ENCODE measurements at places on chromosomes 7 and 10. TPM values are rescaled to one million over a fixed set of nuclear protein-coding genes. Genes with fewer than 3 reads are reported as not detected.

- H3K4me3 ChIP-seq = no peak overlapping the region
- DNase-seq = no peak
- no peak overlapping the region for H3K27ac ChIP-seq
- H3K4me1 ChIP-seq = peaks cover 4% of the 10 kb centered on the region
- H3K27me3 ChIP-seq = peaks cover under 1% of the 10 kb centered on the region
Measured at GRCh38 chr10:4646547-4646946, 179.5 kb upstream of the AKR1E2 start.

GRCh38 chr10:124486635-124487034 lies 25.0 kb downstream of the LHPP start:
- no peak overlapping the region for H3K4me3 ChIP-seq
- H3K4me1 ChIP-seq = peaks cover 11% of the 10 kb centered on the region
- H3K27ac ChIP-seq = no peak overlapping the region
- no peak for DNase-seq

GRCh38 chr10:59626523-59626869 lies 83.2 kb downstream of the SLC16A9 start:
- H3K27me3 ChIP-seq = no peaks in the 10 kb centered on the region
- H3K4me1 ChIP-seq = peaks cover 18% of the 10 kb centered on the region
- no peak for DNase-seq
- H3K4me3 ChIP-seq = no peak overlapping the region
- peak overlapping the region; percentile 91 for H3K27ac ChIP-seq

CABCOCO1 gene
- not detected for total RNA-seq

- peaks cover 3% of the 10 kb centered on the region for H3K4me1 ChIP-seq
- H3K27me3 ChIP-seq = no peaks in the 10 kb centered on the region
- no peak for DNase-seq
- H3K36me3 ChIP-seq = no peaks in the 10 kb centered on the region
- H3K4me3 ChIP-seq = no peak overlapping the region
Measured at GRCh38 chr7:80584778-80585177, 53.7 kb upstream of the CD36 start.

- no peak overlapping the region for H3K27ac ChIP-seq
- no peaks in the 10 kb centered on the region for H3K27me3 ChIP-seq
- H3K36me3 ChIP-seq = no peaks in the 10 kb centered on the region
- H3K4me1 ChIP-seq = peaks cover 9% of the 10 kb centered on the region
- no peak overlapping the region for H3K4me3 ChIP-seq
Measured at GRCh38 chr10:99993701-99994689, 15.8 kb downstream of the DNMBP start.

DNA sequence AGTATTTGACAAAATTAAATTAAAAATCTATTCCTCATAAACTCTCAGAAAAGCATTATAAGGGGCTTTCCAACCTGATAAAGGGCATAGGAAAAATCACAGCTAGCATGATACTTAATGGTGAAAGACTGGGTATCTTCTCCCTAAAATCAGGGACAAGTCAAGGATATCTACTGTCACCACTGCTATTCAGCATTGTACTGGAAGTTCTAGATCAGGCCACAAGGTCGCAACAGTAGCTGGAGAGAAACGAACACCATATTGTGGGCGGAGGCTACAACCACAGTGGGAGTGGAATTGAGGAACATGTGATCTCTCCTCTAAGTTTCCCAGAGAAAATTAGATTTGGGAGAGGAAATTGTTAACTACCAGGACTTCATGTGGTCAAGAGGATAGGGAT lies 70.0 kb upstream of the NAMPT start:
- DNase-seq = no peak
- H3K4me3 ChIP-seq = no peak overlapping the region
- no peak overlapping the region for H3K27ac ChIP-seq
- H3K36me3 ChIP-seq = no peaks in the 10 kb centered on the region

All from WTC11 (cell line).